Testis (tissue), 5 donors: ENCODE measurements at places on chromosomes 1 and 21. TPM values are rescaled to one million over a fixed set of nuclear protein-coding genes. Genes with fewer than 3 reads are reported as not detected.

DNA sequence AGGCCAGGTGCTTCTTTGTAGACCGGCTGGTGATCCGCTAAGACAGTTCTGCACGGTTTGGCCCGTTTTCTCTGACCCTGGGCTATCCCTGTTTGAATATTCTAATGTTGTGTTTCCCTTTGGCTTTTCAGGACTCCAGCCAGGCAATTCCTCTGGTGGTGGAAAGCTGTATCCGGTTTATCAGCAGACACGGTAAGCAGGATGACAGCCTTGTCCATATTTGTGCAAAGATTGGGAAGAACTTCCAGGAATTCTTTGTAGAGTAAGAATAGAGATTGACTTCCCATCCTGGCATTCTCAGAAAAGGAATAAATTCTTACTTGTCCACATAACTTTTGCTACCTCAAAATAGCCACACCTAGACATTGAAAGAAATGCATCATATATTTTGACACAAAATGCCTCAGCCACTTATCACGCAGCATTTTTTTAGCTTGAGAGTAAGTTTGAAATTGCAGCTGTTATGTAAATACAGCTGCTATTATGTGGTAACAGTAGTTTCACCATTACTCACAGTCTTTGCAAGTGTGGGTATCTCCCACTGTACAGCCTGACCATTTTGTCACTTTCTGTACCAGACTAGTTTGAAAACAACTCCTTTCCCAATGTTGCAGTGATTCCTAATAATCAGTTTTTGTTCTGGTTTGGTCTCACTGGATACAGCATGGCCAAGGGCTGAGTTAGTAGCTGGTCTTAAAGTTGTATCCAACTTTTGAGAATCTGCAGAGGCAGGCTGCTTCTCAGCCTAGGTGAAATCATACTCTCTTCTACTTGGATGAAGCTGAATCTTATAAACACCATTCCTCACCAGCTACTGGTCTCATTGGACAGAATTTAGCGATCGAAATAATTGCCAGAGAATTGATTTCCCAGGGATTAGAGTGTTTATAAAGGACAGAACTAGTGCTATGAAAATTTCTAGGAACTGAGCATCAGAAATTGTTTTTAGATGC is 40.0 kb upstream of the IKBKE start:
- no peak for DNase-seq

GRCh38 chr1:221347706-221348105 is 394.2 kb downstream of the DUSP10 start:
- DNase-seq, result no peak

HSD3B1 gene
- 0.24 TPM for total RNA-seq

GRCh38 chr1:204756349-204756748 is 70.8 kb upstream of the LRRN2 start:
- no peak for DNase-seq

C1QB gene
- 16.8 TPM for total RNA-seq

GSTM5 gene
- 5.5 TPM for total RNA-seq

SOX13 gene
- 33.4 TPM for total RNA-seq
